Activated CD8-positive, alpha-beta memory T cell treated with anti-CD3 and anti-CD28 coated beads for 1 hour (primary cell): ENCODE measurements at places on chromosomes 3 and 15.
A peak's percentile ranks its signal among the peaks of the same experiment; 100 is the strongest.

DNA sequence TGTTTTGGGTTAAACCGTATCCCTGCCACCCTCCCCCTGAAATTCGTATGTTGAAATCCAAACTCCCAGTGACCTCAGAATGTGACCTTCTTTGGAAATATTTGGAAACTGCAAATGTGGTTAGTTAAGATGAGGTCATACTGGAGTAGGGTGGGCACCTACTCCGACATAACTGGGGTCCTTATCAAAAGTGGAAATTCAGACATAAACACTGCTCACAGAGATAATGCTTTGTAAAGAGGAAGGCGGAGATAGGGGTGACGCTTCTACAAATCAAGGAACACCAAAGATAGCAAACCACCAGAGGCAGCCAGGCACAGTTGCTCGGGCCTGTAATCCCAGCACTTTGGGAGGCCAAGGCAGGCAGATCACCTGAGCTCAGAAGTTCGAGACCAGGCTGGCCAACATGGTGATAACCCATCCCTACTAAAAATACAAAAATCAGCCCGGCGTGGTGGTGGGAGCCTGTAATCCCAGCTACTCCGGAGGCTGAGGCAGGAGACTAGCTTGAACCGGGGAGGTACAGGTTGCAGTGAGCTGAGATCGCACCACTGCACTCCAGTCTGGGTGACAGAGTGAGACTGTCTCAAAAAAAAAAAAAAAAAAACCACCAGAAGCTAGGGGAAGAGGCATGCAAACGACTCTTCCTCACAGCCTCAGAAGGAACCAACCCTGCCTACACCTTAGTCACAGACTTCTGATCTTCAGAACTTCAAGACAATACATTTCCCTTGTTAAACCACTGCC lies 51.1 kb upstream of the CHD2 start:
- no peak for DNase-seq

DNA sequence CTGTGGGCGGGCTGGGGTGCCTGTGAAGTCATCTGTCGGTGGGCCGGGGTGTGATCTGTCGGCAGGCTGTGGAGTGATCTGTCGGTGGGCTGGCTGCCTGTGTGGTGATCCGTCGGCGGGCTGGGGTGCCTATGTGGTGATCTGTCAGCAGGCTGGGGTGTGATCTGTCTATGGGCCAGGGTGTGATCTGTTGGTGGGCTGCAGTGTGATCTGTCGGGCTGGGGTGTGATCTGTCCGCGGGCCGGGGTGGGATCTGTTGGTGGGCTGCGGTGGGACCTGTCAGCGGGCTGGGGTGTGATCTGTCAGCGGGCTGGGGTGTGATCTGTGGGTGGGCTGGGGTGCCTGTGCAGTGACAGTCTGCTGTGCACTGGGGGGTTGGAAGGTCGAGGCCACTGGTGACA lies 204.5 kb downstream of the XXYLT1 start:
- DNase-seq = no peak

DNA sequence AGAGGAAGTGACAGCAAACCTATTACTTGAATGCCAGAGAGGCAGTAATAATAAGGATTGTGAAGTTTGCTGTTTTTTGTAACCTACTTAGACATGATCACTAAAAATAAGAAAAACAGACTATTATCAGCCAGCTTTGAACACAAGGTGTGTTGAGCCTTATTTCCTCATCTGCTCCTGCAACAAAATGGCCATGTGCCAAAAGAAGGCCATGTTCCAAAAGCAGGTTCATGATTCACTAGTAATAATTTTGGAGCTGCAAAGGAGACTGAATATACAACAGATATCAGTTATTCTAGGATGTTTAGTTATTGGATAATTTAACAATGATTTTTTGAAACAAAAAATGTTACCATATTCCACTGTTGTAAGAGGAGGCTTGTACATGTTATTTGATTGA lies 578.7 kb downstream of the SQOR start:
- DNase-seq = no peak

GRCh38 chr3:87047852-87048251 lies 56.9 kb upstream of the VGLL3 start:
- no peak for DNase-seq

DNA sequence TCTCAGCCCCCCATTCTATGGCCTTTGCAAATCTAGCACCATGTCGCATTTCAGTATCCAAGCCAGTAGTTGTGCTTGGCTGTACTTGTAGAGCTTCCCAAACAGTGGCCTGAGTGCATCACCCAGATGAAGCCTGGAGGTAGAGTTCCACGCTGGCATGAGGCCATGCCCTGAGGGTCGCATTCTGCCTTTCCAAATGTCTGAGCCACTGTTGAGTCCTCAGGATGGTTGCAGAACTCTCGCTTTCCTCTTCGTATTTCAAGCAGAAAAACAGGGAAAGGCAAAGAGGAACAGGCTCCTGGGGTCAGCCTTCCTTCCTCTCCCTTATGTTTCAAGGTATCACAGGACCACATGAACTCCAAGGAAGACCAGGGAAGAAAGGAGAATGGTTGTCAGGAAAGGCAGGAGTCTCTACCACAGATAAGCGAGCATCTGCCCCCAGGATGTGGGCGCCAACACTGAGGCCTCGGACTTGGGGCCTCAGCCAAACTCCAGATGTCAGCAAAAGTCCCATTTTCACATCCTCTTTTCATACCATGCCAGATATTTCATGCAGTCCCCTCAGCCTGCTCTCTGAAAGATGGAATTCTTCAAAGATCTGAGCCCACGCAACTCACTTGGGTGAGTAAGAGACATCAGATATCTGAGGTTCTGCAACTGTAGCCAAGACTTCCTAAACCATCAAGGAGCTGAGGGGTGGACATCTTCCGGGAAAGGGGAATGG lies 19.4 kb upstream of the PRR20G start:
- DNase-seq = no peak

DNA sequence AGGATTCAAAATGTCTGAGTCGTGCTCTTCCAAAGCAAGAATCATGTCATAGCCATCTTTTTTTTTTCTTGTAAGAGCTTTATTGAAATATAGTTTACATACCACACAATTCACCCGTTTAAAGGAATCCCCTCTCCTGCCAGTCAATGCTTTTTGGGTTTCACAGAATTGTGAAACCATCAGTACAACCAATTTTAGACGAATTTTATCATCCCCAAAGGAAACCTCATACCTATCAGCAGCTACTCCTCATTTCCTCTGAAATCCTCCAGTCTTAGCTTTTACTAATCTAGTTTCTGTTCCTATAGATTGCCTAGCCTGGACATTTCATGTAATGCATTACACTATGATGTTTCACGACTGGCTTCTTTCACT lies 39.6 kb downstream of the ADIPOQ start:
- no peak for DNase-seq

DNA sequence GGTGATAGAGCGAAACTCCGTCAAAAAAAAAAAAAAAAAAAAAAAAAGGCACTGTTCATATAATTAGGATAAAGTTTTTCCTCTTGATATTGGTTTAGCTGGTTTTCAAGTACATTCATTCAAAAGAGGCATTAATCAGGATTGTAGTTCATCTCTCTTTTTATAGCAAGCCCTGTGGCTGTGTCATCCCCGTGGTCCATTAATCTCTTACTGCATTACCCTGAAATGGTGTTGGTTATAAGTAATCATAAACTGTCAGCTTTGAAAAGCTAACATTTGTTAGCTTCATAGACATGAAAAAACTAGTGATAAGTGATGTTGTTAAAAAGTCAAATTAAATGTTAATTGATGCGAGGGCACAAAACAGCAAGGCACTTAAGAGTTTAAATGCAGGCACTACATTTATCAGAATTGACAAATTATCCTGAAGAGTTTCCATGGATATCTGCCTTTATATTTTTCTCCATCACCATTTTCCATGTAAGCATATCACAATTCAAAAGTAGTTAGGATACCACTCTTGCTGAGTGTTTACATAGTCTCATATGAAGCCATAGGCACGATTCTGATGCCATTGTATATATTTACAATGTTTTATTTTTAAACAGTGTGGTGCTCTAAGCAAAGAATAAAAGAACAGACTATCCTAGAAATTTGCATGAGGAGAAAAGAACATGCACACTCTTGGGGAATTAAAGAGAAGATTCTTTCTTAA lies 193.1 kb downstream of the OTOL1 start:
- DNase-seq = no peak

DNA sequence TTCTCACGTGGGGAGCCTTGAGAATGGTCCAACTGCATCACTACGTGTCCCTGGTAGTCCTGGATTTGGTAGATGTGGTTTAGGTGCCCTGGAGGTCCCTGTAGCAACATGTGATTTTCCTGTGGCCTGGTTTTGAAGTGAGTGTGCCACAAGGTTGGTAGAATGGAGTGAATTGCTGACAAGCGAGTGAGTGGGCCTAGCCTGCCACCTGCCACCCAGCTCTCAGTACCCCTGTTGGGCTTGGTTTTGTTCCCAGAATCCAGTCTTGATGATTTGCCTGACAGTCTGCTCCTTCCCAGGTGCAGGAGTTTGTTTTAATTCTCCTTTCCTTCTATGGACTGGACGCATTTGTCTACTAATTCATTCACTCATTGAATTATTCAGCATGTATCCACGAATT lies 19.4 kb downstream of the RPLP1 start:
- no peak for DNase-seq

- DNase-seq = no peak
Measured at GRCh38 chr3:32140943-32141342, 34.5 kb downstream of the GPD1L start.

GRCh38 chr15:67911727-67912126 lies 71.9 kb upstream of the RNU6-1 start:
- no peak for DNase-seq

DNA sequence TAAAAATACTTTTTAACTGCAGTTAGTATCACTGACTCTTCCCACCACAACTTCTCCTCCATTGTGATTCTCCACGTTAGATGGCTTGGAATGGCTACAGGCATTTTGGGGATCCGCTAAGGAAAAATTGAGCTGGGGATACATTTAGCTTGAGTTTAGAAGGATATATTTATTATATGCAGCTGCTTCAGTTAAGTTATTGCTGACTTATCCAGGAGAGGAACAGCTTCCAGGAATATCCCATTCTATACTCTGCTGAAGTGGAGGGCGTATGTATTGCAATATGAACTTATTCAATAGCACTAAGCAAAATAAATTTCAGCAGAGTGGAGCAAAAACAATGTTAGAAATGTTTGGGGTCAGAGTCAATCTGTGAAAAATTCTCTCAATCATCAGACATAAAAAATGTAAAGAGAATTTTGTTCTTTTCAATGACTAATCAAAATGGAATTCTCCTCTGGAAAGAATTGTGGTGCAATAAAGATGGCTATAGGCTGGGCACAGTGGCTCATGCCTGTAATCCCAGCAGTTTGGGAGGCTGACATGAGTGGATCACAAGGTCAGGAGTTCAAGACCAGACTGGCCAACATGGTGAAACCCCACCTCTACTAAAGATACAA lies 84.7 kb downstream of the NCEH1 start:
- DNase-seq = no peak

DNA sequence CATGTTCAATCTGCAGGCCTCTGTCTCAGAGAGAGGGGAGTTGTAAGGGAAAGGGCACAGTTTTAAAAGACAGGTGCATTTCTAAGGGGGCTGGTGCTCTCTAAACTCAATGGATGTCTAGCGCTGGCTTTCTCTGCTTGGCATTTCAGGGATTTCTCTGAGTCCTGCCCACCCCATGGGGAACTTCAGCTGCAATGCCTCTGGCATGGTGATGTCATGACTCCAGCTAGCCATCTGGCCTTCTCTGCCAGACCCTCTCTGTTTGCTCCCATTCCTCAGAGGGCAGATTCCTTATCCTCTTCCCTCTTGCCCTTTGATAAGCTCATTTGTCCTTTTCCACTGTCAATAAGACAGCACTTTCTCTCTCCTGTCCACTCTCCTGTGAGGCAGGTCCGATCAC lies 40.8 kb downstream of the RPLP1 start:
- DNase-seq = no peak

DNA sequence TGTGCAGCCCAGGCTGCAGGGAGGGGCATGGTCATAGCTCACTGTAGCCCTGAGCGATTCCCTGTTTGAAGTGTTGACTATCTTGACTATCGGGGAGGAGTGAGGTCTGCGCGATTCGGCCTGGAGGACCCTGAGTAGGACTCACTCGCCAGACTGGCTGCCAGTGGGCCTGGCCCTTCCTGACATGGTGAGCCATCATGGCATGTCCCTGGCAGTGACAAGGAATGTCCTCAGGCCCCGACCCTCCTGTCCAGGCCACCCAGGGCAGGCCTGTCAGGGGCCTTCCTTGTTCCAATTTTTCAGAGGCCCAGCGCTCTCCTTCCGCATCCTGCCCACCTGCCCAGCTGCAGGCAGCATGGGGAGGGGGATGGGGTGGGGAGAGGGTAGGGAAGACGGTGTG lies 5.2 kb upstream of the OCA2 start:
- no peak for DNase-seq

- no peak for DNase-seq
Measured at GRCh38 chr15:71136793-71137518, 21.7 kb downstream of the THSD4 start.

GRCh38 chr3:52372822-52373504 lies 56.8 kb downstream of the DNAH1 start:
- DNase-seq = peak; percentile 23

- DNase-seq = no peak
Measured at GRCh38 chr3:147423798-147424580, 14.8 kb downstream of the ZIC1 start.

DNA sequence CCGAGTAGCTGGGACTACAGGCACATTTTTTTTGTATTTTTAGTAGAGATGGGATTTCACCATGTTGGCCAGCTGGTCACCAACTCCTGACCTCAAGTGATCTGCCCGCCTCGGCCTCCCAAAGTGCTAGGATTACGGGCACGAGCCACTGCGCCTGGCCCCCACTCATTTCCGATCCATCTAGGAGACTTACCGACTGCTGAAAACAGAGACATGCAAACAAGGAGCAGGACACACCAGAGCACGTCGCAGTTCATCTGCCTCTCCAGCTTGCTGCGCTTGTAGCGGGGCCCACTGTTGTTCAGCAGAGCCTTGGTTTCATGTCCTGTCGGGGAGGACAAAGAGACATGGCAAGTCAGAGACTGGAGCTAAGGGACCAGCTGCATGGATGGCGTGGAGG lies 137.4 kb downstream of the ATP10A start:
- DNase-seq = no peak

- DNase-seq = no peak
Measured at GRCh38 chr3:39132096-39133092, 21.0 kb downstream of the CSRNP1 start.

DNA sequence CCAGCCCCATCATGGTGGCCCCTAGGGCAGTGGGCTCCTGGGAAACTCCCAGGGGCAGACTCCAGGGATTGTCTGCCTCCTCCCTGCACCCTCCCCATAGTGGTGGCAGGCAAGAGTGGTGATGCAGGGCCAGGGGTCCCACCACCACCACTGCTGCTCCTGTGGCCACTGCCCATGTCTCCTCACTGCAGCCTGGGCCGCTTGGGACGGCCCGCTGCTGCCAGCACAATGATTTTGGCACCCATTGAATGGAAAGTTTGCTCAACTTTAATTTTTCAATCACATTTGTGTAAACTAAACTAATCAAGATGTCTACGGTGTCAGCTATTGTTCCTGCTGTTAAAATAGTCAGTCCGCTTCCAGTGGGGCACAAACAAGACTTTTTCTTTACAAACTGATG lies 92.1 kb upstream of the TNFSF10 start:
- DNase-seq = no peak

- DNase-seq = no peak
Measured at GRCh38 chr3:107825556-107825955, 265.3 kb downstream of the CD47 start.

GRCh38 chr3:51799879-51800749 lies 21.1 kb upstream of the IQCF6 start:
- no peak for DNase-seq

- peak; percentile 60 for DNase-seq
Measured at GRCh38 chr15:72685925-72686794, at the start of the genes BBS4 and HIGD2B. TSS of gene BBS4 (plus strand) at chr15:72686207. CDS start at chr15:72686228, 21 bp downstream. TSS of gene HIGD2B (minus strand) at chr15:72686182. CDS start at chr15:72676374, 9,808 bp downstream.

GRCh38 chr3:128009952-128010846 lies 42.0 kb upstream of the SEC61A1 start:
- DNase-seq = no peak

- no peak for DNase-seq
Measured at GRCh38 chr3:142104763-142105162, 44.6 kb downstream of the TFDP2 start.
